ENCODE measurements at places on chromosomes 1 and 21.

GRCh38 chr1:226658546-226659125 lies 80.4 kb downstream of the ITPKB start:
- DNase-seq, result no peak

GRCh38 chr1:100037656-100037926 lies 67.8 kb downstream of the SLC35A3 start:
- DNase-seq, result no peak

DNA sequence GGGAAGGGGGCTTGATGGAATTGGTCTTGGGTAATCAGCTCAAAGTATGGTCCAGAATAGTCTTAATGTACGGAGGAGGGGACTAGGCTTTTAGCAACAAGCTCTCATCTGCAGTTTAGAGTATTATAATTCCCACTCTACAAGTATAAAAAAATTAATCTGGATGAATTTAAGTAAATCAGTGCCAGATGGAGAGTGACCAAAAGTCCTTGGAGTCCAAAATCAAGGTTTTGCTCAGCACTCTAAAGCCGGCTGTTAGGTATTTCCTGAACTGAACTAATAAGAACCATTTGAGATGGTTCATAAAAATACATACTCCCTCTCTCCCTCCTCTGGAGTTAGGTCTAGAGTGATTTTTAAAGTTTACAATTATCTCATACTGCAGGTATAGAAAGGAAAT lies 23.7 kb downstream of the GLUL start:
- no peak for DNase-seq

GRCh38 chr21:38661889-38662568 lies 143.7 kb upstream of the ETS2 start:
- DNase-seq, result no peak

GRCh38 chr1:10835822-10836421 lies 39.5 kb upstream of the CASZ1 start:
- peak; percentile 76 for DNase-seq

DNA sequence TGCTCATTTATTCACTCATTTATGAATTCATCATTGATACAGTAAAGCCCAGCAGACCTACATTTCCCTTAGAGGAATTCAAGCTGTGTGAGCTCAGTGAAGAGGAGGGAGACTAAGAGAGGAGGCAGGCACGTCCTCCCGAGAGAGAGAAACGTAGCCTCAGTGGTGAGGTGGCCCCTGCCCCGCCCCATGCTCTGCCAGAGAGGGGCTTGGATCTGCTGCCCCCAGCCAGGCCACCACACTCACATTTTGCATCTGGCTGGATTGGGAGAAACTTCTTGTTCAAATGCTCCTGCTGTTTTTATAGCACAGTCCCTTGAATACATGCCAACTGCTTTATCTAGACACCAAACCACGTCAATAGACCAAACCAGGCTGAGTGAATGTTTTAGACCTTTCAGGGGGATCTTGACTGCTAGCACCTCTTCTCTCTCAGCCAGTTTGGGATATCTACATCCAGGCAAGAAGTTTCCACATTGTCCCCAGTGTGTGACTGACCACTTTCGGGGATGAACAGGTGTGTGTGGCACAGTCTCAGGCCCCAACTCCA lies 67.7 kb upstream of the AJAP1 start:
- no peak for DNase-seq

GRCh38 chr1:51714374-51715019 lies 97.6 kb downstream of the OSBPL9 start:
- no peak for DNase-seq

- no peak for DNase-seq
These were observed 1.6 kb downstream of the THBS3 start for GRCh38 chr1:155205969-155206593.

DNA sequence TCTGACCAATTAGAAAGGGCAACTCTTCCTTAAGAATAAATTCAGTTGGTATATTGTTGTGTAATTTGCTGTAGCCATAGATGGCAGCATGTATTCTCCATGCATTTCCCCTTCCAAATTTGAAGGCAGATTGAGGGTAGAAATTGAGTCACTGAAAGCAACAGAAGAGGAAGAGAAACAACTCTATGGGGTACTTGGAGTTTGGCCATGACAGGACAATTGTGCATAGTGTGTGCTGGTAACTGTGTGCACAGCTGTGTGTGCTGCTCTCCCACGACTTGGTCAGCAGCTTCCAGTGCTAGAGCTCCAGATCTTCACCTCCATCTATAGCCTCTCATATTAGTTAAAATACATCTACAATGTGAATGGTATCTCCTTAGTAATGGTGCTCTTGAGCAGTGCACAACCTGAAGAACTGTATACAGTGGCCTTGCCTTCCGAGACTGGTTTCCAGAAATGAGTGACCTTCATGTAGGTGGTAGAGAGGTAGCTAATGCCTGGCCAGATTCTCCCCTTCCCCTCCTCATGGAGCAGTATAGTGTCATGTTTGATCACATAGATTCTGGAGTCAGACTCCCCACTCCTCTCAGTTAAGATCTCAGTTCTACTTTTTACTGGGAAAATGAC lies 882 bp upstream of the FCAMR start:
- DNase-seq, result no peak

DNA sequence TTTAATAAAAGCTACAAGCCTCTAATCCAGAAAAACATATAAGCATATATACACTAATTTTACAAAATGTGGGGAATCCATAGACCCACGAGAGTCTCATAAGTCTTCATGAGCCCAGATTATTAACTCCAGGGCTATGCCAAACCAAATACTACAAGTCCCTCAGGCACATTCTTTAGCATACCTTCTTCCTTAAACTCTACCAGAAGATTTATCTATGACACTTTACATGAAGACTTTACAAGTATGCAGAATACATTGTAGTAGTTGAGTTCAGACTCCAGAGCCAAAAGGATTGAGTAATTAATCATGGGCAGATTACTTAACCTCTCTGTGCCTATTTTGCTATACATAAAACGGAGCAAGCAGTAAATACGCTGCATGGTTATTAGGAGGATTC lies 793.7 kb upstream of the ADGRL2 start:
- DNase-seq, result no peak

- no peak for DNase-seq
These were observed 6.0 kb downstream of the PLEKHG5 start for GRCh38 chr1:6485168-6486101.

- DNase-seq, result no peak
These were observed 332.0 kb downstream of the OLFM3 start for GRCh38 chr1:101664726-101665125.

- no peak for DNase-seq
These were observed 14.8 kb upstream of the FAM163A start for GRCh38 chr1:179728271-179728670.
